ENCODE measurements at places on chromosomes 12 and 14.

DNA sequence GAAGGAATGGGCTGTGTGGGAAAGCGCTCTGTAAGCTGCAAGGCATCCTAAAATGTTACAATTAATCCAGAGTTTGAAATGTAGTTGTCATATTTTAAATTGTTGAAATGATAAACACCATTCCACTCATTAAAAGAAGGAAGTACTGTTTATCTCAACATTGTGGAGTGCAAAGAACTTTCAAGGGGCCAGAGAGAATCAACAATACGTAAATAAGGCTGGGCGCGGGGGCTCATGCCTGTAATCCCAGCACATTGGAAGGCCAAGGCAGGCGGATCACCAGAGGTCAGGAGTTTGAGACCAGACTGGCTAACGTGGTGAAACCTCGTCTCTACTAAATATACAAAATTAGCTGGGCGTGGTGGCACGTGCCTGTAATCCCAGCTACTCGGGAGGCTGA is 24.5 kb downstream of the NR1H4 start:
- no peak for DNase-seq

DNA sequence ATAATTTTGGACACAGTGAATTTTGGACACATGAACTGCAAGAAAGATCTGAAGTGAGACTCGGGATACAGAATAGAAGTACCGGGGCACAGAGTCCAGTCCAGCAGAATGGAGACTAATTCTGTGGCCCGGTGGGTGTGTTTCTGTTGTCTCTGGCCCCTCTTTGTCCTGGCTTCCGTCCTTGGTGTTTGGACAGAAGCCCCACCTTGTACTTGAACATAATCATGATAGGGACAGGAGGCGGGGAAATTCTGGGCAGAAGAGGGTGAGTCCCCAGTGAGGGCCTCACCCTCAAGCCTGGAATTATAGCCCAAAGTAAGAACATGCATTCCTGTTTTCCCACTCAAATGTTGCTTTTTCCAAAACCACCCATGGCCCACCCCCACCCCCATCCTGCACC is 39.9 kb downstream of the TNFAIP2 start:
- DNase-seq, result no peak

DNA sequence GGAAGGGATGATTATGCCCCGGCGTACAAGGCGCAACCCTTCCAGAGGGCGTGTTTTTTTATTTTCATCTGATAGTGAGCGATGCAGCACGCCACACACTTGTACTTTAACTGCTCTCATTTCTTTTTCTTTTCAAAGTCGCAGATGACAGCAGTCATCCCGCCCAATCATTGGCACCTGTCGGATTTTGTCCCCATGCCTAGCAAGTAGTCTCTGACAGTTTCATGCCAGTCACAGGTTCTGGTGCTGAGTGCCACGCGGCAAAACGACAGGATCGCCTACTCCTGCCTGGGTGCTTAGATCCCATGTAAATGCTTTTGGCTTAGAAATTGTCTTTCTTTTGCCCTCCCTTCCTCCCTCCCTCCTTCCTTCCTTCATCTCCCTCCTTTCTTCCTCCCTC is 117.7 kb downstream of the GLT1D1 start:
- DNase-seq, result no peak

- DNase-seq, result no peak
Observed at GRCh38 chr14:105120056-105120455, 48.5 kb downstream of the JAG2 start.

DNA sequence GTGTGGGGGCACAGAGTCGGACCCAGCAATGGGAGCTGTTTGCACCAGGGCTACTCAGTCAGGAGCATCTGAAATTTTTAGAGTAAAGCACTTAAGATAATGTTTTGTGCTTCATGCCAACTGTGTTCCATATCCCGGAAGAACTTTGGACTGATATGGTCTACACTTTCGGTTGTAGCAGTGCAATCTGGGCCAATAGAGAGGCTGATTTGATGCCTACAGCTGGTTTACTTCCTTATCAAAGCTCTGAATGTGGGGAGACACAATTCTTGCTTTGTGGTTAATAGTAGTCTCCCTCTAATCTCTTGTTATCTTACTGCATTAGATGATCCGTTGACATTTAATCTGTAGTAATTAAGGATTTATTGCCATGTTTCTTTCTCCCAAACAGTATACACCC is 7.8 kb upstream of the VDR start:
- DNase-seq, result no peak

DNA sequence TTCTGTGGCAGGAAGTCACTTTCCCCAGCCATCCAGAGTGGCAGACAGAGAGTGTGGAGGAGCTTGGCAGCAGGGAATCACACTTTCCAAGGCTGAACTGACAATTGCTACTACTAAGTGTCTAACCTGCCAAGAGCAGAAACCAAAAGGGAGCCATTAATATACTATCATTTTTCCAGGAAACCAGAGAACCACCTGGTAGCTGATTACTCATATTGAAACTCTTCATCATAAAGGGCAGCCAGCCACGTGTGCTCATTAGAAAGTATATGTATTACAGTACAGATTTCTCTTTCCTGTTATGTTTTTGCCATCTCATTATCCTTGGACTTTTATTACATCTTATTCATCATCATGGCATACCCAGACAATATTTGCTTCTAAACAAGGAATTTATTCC is 374.9 kb downstream of the GXYLT1 start:
- DNase-seq, result no peak

DNA sequence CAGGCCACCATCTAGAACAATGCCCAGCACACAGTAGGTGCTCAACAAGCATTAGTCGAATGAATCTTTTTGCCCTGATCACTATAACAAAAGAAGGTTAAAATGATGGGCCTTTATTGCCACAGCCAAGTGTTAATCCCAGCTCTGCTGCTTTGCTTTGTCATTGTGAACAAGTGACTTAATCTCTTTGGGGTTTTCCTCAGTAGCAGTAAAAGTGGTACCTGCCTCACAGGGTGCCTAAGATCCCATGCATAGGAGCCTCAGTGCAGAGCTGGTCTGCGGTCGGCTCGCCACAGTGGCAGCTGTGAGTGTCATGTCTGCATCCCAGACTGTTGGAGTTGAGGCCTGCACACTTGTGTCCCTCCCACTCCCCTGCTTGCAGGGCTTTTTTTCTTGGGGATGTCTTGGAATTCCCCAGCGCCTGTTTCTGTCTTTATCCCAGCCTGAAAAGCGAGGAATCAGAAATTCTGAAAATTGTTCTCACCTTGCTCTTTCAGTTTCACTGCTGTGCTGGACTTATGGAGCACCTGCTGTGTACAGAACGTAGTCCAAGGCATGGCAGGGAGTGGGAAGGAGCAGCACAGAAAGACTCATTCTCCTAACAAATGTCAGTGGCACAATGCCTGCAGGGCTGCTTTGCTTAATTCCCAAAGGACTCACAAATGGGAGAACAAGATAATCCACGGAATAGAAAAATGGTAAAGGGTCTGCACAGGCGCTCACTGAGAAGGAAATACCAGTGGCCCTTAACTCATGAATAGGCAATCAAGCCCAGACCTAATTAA is 90.8 kb downstream of the EML1 start:
- no peak for DNase-seq

DNA sequence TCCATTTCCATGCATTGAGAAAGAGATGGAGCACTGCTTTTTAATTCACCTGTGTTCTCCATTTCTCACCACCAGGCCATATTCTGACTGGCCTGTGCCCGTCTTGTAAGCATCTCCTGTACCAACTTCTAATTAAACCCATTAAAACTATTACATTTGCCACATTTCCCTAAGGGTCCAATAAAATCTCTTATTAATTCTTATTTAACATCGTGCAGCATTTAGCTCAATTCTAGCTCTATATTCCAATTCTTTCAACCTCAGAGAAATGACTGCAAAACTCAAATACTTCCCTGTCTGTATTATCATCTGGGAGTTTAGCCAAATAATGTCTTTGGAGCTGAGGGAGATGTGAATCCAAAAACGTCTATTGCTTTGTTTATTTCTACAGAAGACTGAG is 495.4 kb upstream of the TMEM132C start:
- no peak for DNase-seq

DNA sequence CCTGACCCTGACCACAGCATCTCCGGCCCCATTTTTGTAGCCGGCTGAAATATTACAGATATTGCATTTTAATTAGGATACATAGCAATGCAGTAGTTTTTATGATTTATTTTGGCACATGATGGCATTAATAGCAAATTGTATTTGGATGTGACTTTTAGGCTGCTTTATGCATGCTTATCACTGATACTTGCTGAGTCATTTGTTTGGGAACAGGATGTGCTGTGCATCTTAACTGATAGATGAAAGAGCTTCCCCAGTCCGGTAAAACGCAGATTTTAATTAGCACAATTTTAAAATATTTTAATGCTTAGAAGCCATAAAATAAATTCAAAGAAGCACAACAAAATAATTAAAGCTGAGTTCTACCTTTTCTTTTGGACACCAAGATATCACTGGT is 90.7 kb downstream of the OTOGL start:
- no peak for DNase-seq

DNA sequence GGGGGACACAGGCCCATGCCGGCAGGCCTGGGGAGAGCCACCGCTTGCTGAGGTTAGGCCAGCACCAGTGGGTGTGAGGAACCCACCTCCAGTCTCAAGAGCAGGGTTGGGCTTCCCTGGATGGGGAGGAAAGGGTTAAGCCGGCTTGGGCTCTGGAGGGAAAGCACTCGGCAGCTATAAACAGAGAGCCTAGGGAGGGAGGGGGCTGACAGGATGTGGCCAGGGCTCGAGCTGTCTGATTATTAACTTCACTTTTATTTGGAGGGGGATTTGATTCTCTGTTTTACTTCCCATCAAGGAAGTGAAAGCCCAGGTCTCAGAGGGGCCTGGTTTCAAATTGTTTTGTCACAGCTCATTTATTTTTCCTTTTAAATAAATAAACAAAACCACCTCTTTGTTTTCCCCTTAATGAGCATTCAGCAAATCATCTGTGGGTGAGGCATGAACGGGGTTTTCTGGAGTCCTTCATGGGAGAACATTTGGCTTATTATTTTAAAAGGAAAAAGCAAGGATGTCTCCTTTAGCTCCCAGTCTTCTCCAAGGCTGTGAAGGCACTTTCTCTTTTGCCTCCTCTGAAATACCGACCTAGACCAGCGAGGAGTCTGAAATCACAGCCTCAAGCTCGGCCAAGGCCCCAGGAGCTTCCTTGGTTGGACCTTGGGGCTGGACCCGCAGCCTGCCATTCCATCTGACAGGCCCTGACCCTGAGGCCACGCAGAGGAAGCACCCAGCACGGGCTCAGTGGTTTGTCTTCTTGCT is 21.9 kb upstream of the ZFP36L1 start:
- DNase-seq, result peak; percentile 51

- no peak for DNase-seq
Observed at GRCh38 chr12:107081778-107082177, 11.6 kb downstream of the CRY1 start.

DNA sequence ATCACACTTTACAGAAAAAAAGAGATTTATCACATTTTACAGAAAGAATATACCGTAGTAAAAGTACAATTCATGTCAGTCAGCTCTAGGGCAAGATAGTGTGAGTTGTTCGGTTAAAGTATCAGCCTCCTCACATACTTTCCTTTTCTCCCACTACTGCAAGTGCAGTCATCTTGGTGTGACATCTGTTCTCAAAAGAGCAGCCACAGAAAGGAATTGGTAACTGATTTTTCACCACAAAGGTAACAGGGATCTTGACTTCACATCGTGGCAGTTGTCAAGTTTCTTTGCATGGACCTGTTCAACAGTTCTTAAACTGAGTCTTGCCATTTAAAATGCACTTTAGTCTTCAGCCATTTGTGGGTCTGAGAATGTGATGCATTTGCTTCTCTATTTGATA is 5.0 kb upstream of the E2F7 start:
- no peak for DNase-seq

- DNase-seq, result no peak
Observed at GRCh38 chr14:74579447-74580274, 32.4 kb downstream of the LTBP2 start.

DNA sequence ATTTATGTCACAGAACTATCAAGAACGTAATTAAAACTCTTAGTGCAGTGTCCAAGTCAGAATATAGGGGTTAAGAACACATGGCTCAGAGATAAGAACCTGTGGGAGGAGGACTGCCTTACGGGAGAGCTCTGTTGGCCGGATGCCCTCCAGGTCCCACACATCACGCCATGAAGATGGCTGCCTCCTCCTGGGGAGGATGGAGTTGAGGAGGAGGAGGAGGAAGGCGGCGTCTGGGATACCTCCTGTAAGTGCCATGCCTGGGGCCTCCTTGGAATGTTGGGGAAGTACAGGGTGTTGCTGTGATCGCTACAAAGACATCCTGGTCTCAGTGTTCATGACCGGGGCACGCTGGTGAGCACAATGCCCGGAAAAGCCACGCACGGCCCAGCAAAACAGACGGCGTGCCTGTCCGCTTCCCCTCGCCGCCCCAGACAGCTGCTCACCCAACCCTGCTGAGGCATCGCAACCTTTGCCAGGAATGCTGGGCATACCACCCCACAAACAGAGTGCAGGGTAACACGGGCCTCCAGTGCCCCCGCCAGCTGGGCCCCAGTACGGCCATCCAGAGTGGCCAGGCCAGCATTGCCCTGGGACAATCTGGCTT is 28.7 kb upstream of the CD9 start:
- no peak for DNase-seq

DNA sequence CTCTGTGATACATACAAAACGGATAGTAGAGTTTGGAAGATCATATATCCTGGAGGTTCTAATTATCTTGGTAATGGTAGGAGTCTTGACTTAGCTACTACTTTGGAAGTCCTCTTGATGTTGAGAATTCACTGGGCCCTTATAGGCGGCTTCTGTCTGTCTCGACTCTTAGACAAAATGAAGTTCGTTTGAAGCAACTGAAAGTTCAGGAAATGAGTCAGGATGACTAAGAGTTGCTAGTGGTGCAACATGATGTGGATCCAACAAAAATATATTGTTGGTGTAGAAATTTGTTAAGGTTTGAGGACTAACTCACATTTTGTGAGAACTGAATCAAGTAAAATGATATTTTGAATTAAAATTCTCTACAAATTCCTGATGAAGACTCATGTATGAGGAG is 272.7 kb downstream of the AEBP2 start:
- no peak for DNase-seq

DNA sequence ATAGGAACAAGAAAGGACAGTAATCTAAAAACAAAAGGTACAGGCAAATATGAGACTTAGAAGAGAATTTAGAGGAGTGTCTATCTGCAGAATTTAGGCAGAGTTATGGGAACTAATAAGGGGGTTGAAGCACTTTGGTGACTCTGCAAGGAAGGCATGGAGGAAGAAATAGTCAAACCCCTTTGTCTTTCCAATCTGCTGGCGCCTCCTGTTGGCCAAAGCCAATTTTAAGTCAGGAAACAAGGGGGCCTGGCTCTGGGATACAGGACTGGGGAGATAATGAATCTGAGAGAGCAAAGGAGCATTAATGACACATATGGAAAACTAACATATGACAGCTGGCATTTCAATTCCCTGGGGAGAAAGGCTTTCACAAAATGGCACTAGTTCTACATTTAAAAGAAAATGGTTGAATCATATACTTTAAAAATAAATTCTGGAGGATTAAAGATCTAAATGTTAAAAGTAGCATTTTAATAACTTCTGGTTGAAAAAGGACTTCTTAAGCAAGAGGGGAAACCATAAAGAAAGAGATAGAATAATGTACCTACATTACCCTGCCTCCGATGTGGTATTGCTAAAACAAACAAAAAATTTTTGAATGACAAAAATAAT is 48.5 kb upstream of the CSRP2 start:
- peak; percentile 74 for DNase-seq

- DNase-seq, result no peak
Observed at GRCh38 chr14:92264195-92264594, 58.8 kb upstream of the SLC24A4 start.
